GM23338 (cell line): ENCODE measurements at places on chromosomes 5 and 9.
A peak's percentile ranks its signal among the peaks of the same experiment; 100 is the strongest.

DNA sequence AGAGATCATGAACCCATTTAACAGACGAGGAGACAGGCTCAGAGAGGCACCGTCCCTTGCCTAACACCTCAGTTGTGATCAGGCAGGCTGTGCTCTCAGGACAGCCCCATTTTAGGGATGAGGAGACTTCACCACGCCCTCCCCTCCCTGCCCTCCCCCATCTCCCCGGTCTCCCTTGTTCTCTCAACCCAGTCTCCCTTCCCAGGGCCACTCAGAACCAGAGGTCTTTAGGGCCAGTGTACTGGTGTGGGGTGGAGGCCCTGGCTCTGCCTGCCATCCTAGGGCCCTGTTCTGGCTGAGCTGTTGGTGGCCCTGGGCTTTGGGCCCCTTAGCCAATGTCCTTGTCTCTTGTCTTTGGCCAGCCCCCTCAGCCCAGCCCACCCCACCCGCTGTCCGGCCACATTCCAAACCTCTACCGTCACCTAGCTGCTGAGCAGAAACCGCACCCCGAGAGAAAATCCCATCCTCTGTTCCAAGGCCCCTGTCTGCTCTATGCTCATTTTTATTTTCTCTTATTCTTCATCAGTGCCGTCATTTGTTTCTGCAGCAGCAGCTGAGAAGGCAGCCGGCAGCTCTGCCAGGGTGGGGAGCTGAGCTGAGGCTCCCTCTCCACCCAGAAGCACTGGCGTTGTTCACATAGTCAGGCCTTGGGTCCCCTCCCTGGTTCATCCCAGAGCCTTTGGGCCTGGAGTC, 33.9 kb downstream of the OLFML2A start:
- DNase-seq, result peak; percentile 93

- DNase-seq, result no peak
Observed at GRCh38 chr5:174109698-174110260, 64.3 kb downstream of the NSG2 start.

GRCh38 chr5:135553688-135554462, 18.1 kb upstream of the NEUROG1 start:
- peak; percentile 78 for DNase-seq

GRCh38 chr5:17360879-17361278, 137.2 kb upstream of the TAF11L2 start:
- no peak for DNase-seq

DNA sequence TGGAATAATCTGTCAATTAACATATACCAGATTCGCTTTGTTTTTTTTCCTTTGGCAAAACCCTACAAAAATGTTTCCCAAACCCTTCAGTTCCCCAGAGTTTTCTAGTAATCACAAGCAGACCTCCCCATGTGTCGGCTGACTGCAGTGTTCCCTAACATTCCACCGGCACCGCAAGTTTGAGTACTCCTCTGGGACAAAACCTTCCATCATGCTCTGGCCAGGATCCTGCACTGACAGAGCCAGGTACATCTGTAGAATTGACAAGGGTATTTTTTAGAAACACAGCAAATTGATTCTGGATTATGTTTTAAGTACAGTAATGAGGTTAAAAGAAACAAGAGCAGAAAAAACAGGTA, 174.7 kb downstream of the GAS1 start:
- no peak for DNase-seq

DNA sequence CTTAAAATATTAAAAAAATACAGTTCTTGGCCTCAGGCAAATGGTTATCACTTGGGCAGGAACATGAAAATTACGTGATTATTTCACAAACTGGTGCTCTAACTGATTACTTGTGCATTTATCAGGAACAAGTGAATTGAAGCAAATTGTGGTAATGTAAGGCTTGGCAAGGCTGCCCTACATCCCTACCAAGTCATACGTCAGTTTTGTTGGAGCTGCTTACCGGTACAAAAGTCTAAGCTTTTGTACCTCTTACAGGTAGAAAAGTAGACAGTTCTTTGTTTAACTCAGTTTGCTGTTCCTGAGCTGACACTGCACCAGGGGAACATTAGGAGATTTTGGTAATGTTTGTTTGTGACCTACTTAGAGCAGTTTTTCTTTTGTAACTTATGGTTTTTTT, 2.2 kb downstream of the G3BP1 start:
- DNase-seq, result no peak

GRCh38 chr9:74120061-74120460, 377.1 kb upstream of the RORB start:
- no peak for DNase-seq

DNA sequence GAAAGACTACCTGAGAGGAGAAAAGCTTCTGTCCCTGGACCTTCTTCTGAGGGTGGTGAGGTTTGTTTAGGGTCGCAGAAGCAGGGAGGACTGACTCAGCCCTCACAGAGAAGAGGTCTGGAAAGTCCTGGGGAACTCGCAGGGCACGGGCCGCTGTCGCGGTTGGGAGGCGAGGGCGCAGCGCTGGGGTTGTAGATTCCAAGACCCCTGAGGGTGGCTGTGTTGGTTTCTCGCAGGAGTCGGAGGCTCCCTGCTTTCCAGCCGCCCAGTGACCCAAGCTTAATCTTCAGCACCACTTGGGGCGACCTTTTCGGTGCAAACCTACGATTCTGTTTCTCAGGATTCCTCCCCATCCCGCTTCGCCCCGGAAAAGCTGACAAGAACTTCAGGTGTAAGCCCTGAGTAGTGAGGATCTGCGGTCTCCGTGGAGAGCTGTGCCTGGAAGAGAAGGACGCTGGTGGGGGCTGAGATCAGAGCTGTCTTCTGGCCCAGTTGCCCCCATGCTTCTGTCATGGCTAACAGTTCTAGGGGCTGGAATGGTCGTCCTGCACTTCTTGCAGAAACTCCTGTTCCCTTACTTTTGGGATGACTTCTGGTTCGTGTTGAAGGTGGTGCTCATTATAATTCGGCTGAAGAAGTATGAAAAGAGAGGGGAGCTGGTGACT, 482 bp downstream of the SLC27A6 start:
- peak; percentile 43 for DNase-seq

GRCh38 chr9:69174616-69175463, 763 bp downstream of the TJP2 start:
- DNase-seq, result peak; percentile 78

- DNase-seq, result no peak
Observed at GRCh38 chr5:7983433-7983832, 114.5 kb downstream of the MTRR start.

DNA sequence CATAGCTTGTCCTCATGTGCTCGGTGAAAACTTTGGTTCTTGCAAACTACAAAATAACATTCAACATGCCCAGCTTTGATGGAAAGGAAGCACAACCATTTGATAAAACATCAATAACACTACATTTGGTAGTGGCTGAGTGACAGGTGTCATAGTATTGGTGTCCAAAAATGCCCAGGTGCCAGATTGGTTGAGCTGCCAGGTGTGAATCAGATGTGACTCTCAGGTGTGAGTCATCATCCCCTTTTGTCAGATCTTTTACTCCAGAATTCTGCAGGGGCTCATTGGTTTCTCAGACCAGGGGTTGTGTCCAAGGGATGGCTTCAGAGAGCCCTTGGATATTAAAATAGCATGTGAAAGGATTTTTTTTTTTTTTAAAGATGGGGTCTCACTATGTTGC, 22.5 kb upstream of the POMT1 start:
- no peak for DNase-seq

DNA sequence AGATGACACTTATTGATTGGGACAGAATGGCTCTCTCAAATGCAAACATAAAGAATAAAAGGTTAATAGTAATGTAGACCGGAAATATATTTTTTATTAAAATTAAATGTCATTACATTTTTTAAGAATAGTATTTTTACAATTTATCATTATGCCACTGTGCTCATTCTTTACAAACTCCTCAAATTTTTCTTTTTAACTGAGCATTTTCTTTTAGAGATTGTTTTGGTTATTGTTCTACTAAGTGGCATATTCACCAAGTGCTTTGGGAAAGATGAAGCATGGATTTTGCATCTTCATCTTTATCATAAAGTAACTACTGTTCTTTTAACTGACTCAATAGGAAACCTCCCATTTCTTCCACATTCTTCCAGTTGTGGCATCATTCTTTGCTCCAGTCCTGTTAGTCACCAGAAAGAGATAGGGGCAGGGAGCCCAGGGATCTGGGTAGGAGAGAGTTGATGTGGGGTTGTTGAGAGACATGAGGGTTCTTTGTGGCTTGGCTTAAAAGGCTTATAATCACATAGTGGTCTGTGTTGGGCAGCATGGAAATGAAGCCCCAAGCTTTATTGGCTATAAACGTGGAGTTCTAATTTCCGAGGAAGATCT, 69.8 kb downstream of the SYK start:
- DNase-seq, result no peak

GRCh38 chr5:136200761-136201160, 7.8 kb upstream of the SMIM32 start:
- no peak for DNase-seq

- DNase-seq, result peak; percentile 79
Observed at GRCh38 chr9:127938298-127938690, 640 bp upstream of the DPM2 start.

- DNase-seq, result peak; percentile 80
Observed at GRCh38 chr5:55218967-55219366, 8.1 kb downstream of the MCIDAS start.

DNA sequence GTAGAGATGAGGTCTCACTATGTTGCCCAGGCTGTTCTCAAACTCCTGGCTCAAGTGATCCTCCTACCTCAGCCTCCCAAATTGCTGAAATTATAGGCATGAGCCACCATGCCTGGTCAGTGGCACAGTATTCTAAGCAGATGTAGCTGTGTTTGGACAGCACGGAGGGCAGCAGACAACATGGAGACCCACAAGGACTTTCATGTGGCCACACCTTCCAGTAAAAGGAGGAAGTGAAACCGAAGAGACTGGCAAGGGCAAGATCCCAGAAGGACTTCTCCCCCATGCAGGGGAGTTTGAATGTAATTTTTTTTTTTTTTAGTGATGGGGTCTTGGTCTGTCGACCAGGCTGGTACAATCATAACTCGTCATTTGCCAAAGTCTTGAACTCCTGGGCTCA, 172.2 kb downstream of the TRPM3 start:
- no peak for DNase-seq
